ENCODE measurements at places on chromosomes 13 and 19.

GRCh38 chr19:55633861-55634260 is 6.9 kb upstream of the ZNF580 start:
- no peak for DNase-seq

- no peak for DNase-seq
Observed at GRCh38 chr13:67769063-67769986, 539.2 kb upstream of the PCDH9 start.

DNA sequence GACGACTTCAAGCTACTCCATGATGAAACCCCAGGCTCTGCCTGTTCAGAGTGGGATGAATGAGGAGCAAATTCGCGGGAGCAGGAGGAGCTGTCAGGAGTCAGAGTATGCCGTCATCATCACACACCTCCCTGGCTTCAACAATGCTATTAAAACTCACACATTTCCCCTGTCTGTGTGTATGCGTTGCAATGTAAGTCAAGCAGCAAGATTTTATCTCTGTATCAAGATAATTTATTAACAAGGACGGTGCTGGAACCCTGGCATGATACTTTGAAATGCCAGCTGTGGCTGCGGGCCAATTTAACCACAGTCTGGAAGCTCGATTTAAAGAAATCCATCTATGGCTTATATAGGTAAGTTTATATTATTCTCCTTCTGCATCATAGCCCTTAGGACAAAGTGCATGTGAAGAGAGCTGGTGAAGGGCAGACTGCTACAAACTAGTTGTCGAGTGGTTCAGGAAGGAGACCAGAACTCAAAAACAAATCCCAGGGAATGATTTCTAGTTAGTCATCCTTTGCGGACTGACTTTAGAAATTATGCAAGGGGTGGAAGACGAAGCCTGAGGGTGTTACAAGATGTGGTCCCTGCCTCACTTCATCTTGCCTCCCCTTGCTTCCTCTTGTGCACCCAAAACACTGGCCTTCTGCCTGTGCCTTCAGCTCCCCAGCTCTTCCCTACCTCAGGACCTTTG is 486.5 kb downstream of the COG6 start:
- DNase-seq = no peak

GRCh38 chr19:18117692-18118378 is 20.3 kb downstream of the MAST3 start:
- peak; percentile 91 for DNase-seq

- no peak for DNase-seq
Observed at GRCh38 chr13:99287551-99287950, 19.6 kb downstream of the GPR183 start.

Measured in A673 (cell line).